Fibroblast of the aortic adventitia (primary cell): ENCODE measurements at places on chromosomes 5 and 9. TPM values are rescaled to one million over a fixed set of nuclear protein-coding genes. Genes with fewer than 3 reads are reported as not detected.
A peak's percentile ranks its signal among the peaks of the same experiment; 100 is the strongest.

- DNase-seq, result peak; percentile 53
Observed at GRCh38 chr5:179619776-179620175, 3.7 kb downstream of the HNRNPH1 start.

DNA sequence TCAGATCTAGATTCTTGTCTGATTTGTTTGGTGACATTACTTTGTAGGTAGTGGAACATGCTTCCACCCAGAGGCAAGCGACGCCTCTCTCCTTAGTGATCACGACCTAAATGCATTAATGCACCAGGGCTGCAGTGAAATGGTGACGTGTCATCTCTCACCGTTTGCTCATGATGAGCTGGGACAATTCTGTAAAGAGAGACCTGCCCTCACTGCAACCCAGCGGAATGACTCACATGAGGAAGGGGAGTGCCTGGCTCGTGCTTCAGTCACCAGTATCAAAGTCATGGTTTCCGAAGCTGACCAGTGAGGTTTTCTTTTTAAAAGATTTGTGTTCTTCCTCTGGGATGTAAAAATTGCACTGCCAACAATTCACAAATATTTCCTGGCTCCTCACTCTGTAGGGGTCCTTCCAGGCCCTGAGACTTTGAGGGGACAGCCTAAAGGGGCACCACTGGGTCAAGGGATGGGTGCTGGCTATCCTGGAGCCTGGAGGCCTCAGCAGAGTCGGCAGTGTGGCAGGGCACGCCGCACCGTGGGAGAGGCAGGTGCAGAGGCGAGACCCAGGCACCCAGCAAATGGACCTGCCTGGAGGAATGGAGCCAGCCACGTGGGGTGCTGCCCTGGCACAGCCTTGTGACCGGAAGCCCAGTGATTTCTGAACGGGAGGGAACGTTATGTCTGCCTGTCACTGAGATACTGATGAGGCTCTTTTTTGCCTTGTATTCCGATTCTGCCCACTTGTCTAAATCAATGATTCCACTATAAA is 17.3 kb downstream of the QSOX2 start:
- DNase-seq, result peak; percentile 54

GRCh38 chr9:33809506-33809905 is 7.5 kb upstream of the UBE2R2 start:
- DNase-seq, result peak; percentile 31

DNA sequence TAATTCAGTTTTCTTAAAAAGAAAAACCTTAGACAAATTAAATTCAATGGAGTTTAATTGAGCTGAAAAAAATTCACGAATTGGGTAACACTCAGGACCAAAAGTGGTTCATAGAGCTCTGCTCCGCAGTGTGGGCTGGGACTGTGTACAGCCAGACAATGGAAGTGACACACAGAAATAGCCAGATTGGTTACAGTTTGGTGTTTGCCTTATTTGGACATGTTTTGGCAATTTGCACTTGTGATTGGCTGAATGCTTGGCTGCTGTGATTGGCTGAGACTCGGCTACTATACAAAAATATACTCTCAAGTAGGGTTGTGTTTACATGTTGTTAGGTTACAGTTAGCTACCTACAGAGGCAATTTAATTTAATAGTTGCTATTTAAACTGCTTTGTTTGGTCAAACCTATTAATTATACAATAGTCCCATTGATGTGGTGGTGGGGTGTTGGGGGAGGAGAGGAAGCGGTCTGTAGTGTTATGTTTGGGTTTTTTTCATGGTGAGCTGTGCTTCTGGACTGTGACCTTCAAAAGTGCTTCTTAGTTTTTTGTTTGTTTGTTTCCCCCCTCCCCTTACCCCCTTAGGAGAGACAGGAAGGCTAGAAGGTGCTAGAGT is 95.2 kb downstream of the CNTLN start:
- no peak for DNase-seq

DNA sequence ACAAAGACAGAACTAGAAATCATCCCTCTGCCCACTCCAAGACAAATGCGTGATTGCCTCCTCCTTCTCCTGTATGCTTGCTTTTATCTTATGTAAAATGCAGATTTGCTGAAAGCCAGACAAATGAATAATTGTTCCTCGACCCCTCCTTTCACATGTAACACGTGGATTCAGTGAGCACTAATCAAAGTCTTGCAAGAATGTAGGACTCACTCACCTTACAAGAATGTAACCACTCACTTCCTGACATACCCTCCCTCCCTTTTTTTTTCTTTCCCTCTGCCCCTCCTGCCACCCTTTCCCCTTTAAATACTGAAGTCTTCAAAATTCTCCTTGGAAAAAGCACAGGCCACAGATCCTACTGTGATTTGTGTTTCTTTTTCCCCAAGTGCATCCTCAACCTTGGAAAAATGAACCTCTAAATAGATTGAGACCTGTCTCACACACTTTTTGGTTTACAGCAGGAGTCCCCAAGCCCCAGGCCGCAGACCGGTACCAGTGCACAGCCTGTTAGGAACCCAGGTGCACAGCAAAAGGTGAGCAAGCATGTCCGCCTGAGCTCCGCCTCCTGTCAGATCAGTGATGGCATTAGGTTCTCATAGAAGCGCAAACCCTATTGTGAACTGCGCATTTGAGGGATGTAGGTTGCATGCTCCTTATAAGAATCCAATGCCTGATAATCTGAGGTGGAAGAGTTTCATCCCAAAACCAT is 29.4 kb upstream of the HSD17B3 start:
- DNase-seq, result peak; percentile 33

The WDR38 gene
- total RNA-seq, result not detected in 2 replicates

The SPINK4 gene
- not detected in 2 replicates for total RNA-seq

The OLFM1 gene
- 0.81 and 1.5 TPM in 2 replicates for total RNA-seq

The LRRTM2 gene
- total RNA-seq, result 0.33 and 3.6 TPM in 2 replicates

The MYOZ3 gene
- 0.16 and 0.72 TPM in 2 replicates for total RNA-seq
